ENCODE measurements at places on chromosomes 13 and 19.

DNA sequence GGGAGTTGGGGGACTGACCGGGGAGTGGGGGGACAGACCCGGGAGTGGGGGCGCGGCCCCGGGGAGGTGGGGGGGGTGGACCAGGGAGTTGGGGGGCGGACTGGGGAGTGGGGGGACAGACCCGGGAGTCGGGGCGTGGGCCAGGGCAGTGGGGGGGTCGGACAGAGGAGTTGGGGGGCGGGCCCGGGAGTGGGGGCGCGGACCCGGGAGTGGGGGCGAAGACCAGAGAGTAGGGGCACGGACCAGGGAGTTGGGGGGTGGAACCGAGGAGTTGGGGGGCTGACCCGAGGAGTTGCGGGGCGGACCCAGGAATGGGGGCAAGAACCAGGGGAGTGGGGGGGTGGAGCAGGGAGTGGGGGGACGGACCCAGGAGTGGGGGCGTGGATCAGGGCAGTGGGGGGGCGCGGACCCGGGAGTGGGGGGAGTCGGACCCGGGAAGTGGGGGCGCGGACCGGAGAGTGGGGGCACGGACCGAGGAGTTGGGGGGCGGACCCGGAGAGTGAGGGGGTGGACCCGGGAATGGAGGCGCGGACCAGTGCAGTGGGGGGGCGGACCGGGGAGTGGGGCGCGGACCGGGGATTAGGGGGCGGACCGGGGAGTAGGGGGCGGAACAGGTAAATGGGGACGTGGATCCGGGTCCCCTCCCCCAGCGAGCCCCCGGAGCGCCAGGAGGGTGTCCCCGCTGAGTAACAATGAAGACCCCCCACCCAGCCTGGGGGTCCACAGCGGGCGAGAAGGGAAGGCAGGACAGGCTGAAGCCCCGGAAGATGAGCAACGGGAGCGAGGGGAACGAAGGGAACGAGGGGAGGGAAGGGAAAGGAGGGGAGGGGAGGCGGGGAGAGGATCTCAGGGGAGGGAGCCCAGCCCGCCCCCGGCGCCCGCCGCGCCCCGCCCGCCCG is 589 bp downstream of the R3HDM4 start:
- DNase-seq: no peak

DNA sequence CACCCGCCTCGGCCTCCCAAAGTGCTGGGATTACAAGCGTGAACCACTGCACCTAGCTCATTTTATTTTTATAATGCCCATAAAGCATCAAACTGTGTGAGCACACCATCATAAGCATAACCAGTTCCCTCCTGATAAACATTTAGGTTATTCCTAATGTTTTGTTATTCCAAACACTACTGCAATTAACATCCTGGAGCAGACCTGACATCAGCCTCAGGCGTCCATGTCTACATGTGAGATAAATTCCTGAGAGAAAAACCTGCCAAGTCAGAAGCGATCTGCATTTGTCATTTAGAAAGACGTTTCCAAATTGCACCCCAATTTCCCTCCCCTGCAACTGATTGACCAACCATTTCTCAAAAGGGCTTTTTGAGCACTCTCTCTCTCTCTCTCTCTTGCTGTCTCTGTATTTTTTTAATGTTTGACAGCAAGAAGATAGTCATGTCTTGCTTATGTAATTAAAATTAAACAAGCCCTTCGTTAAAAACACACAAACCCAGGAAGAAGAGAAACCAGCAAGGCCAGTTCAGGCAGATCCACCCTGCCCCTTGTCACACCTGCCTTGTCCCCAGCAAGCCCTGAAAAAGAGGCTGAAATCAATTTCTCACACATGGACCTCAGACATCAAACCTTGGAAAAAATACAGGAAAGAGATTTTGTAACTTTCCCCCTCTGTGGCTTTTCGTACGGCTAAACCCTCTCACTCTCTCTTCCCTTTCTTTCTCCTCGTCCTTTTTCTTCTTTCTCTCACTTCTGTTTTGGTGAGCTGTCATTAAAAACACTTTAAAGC is 9.9 kb downstream of the LYPD3 start:
- no peak for DNase-seq

GRCh38 chr13:35211949-35212348 is 264.5 kb downstream of the MAB21L1 start:
- DNase-seq: no peak

DNA sequence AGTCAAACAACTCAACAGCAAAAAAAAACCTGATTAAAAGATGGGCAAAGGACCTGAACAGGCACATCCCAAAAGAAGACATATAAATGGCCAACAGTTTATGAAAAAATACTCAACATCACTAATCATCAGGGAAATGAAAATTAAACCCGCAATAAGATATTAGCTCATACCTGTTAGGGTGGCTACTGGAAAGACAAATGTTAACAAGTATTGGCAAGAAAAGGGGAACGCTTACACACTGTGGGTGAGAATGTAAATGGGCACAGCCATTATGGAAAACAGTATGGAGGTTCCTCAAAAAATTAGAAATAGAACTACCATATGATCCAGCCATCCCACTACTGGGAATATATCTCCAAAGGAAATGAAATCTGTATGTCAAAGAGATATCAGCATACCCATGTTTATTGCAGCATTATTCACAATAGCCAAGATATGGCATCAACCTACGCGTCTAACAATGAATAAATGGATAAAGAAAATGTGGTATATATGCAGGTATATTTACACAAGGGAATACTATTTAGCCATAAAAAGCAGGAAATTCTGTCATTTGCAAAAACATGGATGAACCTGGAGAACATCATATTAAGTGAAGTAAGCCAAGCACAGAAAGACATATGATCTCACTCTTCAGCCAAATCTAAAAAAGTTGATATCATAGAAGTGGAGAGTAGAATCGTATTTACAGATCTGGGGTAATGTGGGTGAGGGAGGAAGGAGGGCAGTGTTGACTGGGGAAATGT is 2.3 kb downstream of the ZNF780A start:
- DNase-seq: no peak

DNA sequence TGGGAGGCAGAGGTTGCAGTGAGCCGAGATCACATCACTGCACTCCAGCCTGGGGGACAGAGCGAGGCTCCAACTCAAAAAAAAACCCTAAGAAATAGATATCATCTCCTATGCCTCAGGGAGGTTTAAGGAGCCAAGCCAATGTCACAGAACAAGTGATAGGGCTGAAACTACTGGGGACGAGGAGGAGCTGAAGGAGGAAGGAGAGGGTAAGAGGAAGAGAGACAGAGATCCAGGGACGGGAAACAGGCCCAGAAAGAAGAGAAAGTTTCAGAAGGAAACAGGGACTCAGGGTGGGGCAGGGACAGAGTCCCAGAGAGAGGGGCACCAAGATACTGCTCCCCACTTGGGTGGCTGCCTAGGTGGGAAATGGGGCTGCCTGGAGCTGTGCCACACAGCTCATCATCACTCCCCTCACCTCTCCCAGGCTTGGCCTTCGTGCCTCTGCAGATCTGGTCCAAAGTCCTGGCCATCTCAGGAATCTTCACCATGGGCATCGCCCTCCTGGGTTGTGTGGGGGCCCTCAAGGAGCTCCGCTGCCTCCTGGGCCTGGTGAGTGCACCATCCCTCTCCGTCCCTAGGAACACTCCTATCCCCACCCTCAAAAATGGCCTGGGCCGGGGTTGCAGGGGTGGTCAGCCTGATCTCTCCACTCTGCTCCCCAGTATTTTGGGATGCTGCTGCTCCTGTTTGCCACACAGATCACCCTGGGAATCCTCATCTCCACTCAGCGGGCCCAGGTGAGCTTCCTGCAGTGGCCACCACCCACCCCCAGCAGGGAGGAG is 1.5 kb downstream of the CD37 start:
- peak; percentile 75 for DNase-seq

- no peak for DNase-seq
These were observed 7.4 kb downstream of the PTH2 start for GRCh38 chr19:49415810-49416200.

DNA sequence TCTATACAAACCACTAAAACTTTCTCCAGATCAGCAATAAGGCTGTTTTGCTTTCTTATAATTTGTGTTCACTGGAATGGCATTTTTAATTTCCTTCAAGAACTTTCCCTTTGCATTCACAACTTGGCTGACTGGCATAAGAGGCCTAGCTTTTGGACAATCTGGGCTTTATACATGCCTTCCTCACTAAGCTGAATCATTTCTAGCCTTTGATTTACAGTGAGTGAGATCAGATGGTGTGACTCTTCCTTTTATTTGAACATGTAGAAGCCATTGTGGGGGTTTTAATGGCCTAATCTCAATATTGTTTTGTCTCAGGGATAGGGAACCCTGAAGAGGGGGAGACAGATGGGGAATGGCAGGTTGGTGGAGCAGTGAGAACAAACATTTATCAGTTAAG is 82.7 kb downstream of the FOXO1 start:
- DNase-seq: peak; percentile 19

DNA sequence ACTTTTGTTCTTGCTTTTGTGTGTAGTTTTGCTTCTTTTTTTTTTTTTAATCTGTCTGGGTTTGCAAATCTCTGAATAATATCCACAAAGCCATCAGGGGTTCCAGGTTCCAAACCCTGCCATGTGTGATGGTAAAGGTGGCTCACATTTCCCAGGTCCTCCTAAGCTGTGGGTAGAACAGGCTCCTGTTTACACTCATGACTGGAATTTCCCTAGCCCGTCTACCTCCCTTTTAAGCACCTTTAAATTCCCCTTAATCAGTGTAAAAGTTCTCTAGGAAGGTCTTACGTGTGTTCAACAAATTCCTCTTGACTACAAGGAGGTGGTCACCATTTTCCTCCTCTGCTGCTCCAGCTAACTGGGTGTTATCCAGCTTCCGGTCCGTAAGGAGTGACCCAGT is 62.8 kb downstream of the EFNB2 start:
- DNase-seq: no peak

GRCh38 chr13:46756977-46757376 is 40.0 kb downstream of the ESD start:
- DNase-seq: no peak

DNA sequence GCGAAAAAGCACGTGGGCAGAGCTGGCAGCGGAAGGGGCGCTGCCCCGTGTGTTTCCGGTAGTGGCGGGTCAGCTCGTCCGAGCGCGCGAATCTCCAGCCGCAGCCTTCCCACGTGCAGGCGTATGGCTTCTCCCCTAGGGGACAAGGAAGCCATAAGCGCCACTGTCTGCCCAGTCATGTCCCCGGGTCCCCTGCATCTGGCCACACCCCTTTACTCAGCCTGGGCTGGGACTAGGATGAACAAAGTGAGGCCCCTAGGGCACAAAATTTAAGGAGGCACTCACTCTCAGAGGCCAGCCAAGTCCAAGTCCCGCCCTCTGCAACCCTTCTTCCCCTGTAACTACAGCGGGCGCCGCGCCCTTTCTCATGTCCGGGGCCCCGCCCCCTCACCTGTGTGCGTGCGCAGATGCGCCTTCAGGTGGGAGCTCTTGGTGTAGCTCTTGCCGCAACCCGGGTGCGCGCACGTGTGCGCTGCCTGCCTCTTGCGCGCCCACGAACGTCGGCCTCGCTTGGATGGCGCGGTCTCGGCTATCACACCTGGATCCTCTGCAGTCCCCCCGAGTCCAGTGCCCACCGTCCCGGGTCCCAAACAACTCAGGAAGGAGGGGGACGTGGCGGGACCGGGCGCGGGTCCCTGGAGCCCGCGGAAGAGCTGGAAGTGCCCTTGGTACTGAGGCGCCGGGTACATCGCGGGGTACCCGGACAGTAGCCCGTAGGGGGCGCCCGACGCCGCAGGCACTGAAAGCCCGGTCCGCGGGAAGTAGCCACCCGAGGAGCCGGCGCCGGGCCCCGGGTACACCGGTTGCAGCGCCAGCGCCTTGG is 1.9 kb downstream of the KLF1 start:
- DNase-seq: no peak

Measured in esophagus muscularis mucosa (tissue), 4 donors.